ENCODE measurements at places on chromosomes 3 and 15.

DNA sequence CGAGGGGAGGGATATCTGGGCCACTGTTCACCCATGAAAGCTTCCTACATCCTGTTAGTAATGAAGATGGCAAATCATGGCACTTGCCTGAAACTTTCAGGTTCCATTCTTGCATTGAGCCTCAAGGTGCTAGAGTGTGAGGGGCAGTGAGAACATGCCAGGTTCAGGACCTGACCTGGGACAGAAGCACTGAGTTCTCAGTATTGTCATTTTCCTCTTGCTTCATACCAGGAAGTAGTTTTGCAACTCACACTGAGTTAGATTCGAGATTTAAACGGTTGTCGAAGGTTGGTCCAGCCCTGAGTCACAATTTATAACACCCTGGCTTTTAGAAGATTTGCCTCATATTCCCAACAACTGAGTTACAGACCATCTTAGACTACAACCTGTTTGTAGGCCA lies 11.8 kb upstream of the MEIS2 start:
- DNase-seq, result no peak

DNA sequence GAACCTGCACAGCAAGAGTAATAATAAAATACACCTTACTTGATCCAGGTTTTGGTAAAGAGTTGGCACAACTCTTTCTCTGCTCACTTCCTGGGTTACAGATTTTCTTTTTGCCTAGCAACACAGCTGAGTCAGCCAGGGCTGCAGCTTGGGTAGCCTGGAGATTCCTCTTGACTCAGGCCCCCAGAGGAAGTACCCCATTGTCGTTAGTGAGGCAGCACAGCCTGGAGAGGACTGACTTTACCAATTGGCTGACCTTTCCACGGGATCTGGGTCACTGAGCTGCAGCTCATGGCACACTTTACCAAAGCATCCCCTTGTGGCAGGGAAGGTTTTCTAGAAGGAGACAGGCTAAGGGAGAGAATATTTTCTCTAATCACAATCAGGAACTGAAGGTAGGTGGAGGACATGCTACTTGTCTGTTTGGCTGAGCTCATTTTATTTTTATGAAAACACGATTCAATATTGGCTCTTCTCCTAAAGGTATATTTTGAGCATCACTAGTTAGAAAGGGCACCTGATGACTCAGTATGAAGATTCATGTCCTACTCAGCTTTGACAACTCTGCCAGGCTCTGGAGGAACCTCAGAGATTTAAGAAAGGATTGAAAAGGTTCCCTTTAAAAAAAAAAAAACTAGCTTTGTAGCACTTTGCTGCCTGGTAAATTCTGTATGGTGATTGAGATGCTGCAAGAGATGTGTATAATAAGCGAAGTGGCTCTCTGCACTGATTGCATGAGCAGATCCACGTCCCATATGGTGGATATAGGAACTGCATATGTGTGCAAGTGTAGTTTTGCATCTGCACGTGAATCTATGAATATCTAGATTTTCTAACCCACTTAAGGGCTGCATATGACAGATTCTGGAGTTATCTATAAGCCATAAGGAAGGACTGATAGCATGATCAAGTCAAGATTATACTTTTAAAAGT lies 124.8 kb downstream of the CHDH start:
- DNase-seq, result no peak

DNA sequence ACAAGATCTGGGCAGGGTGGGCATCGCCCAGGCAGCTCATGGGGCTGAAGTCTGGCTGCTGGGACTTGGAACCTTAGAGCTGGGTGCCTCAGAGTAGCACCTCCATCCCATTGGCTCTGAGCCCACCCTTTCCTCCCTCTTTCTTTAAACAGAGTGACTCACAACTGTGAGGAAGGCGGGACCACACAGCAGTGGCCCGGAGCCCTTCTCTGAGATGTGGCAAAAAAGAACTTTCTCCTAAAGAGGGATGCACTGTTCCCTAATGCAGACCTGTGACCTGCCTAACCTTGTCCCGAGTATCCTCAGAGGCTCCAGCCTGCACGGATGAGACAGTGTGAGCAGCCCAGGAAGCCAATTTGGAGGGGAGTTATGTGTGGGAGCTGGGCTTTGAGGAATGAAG lies 23.6 kb downstream of the PRR20G start:
- DNase-seq, result no peak

DNA sequence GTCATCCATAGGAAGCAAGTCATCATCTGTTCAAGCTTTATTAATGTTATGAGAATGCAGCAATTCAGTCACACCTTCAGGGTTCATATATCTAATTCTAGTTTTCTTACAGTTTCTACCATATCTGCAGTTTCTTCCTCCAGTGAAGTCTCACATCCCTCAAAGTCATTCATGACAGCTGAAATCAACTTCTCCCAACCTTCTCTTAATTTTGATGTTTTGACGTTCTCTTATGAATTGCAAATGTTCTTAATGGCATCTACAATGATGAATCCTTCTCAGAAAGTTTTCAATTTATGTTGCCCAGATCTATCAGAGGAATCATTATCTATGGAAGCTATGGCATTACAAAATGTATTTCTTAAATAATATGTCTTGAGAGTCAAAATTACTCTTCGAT lies 210.4 kb upstream of the ZBTB20 start:
- DNase-seq, result no peak

DNA sequence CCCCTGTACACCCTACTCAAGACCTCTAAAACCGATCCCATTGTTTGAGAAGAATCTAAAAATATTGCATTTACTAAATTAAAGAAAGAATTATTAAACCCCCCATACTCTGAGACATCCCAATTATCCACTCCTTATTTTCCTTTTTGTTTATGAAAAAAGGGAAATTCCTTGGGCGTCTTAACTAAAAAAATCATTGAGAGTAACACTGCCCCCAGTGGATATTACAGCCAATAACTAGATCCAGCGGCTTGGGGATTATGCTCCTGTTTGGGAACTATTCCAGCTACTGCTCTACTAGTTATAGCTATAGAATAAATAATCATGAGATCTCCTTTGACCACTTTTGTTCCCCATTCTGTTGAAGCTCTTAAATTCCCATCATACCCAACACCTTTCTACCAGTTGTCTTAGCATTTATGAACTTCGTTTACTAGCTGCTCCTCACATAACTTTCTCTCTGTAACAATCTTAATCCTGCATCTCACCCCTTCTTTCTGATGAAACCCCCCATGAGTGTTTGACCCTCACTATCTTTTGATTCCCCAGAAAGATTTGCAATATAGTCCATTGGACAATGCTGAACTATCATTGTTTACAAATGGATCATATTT lies 12.7 kb upstream of the CFAP91 start:
- DNase-seq, result no peak

DNA sequence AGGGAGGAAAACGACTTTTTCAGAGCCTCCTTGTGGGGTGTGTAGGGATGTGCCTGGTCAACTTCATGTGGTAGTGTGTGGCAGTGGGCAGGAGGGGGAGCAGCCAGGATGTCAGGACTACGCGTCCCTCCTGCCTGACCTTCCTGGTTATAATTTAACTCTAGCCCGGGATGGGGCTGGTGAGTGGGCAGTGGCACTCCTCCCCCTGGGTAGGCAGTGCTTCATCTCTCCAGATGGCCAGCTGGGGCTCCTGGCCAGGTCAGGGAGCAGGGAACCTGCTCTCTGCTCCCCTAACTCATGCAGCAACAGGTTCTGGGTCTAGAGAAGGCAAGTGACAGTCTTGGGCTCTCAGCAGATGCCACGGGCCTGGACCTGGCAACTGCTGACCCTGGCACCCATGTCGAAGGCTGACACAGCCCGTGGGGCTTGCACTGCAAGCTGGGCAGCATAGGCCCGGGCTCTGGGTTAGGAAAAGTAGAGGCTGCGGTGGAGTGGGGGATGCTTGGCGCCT lies 2.6 kb downstream of the ITIH4 start:
- no peak for DNase-seq

All from NCI-H2029 treated with DMSO at 0.1 percent for 48 hours (cell line).